ENCODE measurements at places on chromosomes 11 and 22. TPM values are rescaled to one million over a fixed set of nuclear protein-coding genes. Genes with fewer than 3 reads are reported as not detected.

- no peak for DNase-seq
- H3K4me3 ChIP-seq: peak overlapping the region; percentile 38
- H3K27ac ChIP-seq: no peak overlapping the region
- H3K36me3 ChIP-seq: no peaks in the 10 kb centered on the region
These were observed 103.4 kb downstream of the BRD1 start for GRCh38 chr22:49724030-49724892.

GRCh38 chr11:128903248-128904061 is 12.3 kb downstream of the KCNJ5 start:
- no peaks in the 10 kb centered on the region for H3K27me3 ChIP-seq
- no peaks in the 10 kb centered on the region for H3K36me3 ChIP-seq
- no peak for DNase-seq
- no peak overlapping the region for H3K27ac ChIP-seq
- H3K4me1 ChIP-seq: peaks cover 32% of the 10 kb centered on the region
- H3K4me3 ChIP-seq: no peak overlapping the region

GRCh38 chr11:39641751-39642150 is 1817.7 kb downstream of the LRRC4C start:
- H3K4me3 ChIP-seq: no peak overlapping the region
- H3K4me1 ChIP-seq: no peaks in the 10 kb centered on the region
- H3K36me3 ChIP-seq: no peaks in the 10 kb centered on the region
- H3K27me3 ChIP-seq: no peaks in the 10 kb centered on the region
- H3K27ac ChIP-seq: no peak overlapping the region

GRCh38 chr11:118052581-118053206 is 24.2 kb upstream of the TMPRSS4 start:
- no peaks in the 10 kb centered on the region for H3K36me3 ChIP-seq
- no peaks in the 10 kb centered on the region for H3K27me3 ChIP-seq
- H3K27ac ChIP-seq: no peak overlapping the region
- peak; percentile 37 for DNase-seq
- H3K4me3 ChIP-seq: no peak overlapping the region

The ANGPTL5 gene
- total RNA-seq: 0.73 TPM

The FAM89B gene
- 103 TPM for total RNA-seq

Data from suprapubic skin (tissue), 4 donors.